DND-41 (cell line): ENCODE measurements at places on chromosomes 7 and 10.

- no peak overlapping the region for H3K27ac ChIP-seq
- no peak overlapping the region for H3K4me3 ChIP-seq
- H3K4me1 ChIP-seq, result no peaks in the 10 kb centered on the region
- H3K36me3 ChIP-seq, result no peaks in the 10 kb centered on the region
- DNase-seq, result no peak
- no peaks in the 10 kb centered on the region for H3K27me3 ChIP-seq
Measured at GRCh38 chr7:1231214-1232102, 1.2 kb upstream of the UNCX start.

DNA sequence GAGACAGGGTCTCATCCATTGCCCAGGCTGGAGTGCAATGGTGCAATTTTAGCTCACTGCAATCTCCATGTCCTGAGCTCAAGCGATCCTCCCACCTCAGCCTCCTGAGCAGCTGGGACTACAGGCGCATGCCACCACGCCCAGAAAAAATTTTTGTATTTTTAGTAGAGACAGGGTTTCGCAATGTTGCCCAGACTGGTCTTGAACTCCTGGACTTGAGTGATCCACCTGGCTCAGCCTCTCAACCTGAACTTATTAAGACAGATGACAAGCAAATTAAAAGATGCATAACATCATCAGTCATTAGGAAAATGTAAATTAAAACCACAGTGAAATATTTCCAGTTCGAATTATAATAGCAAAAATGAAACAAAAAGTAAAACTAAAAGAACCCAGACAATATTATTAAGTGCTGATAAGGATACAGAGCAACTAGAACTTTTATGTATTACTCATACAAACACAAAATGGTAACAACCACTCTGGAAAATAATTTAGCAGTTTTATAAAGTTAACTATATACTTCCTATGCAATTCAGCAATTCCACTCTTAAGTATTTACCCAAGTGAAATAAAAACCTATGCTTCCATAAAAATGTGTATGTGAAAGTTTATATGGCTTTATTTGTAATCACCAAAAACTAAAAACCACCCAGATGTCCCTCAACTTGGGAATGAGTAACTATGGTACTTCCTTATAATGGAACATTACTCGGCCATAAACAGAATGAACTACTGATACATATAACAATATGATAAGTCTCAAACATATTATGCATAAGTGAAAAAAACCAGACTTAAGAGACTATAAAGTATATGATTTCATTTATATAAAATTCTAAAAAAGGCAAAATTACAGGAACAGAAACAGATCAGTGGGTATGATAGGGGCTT, 15.3 kb downstream of the ZFAND4 start:
- no peaks in the 10 kb centered on the region for H3K4me1 ChIP-seq
- H3K27ac ChIP-seq, result no peak overlapping the region
- peaks cover 16% of the 10 kb centered on the region for H3K36me3 ChIP-seq
- no peak overlapping the region for H3K4me3 ChIP-seq

- H3K27me3 ChIP-seq, result no peaks in the 10 kb centered on the region
- no peak for DNase-seq
- H3K4me1 ChIP-seq, result no peaks in the 10 kb centered on the region
- H3K36me3 ChIP-seq, result no peaks in the 10 kb centered on the region
- H3K4me3 ChIP-seq, result no peak overlapping the region
- H3K27ac ChIP-seq, result no peak overlapping the region
Measured at GRCh38 chr10:49243610-49244283, 55.2 kb upstream of the C10orf71 start.

- no peak overlapping the region for H3K4me3 ChIP-seq
- no peak overlapping the region for H3K27ac ChIP-seq
- no peak for DNase-seq
Measured at GRCh38 chr7:86094166-86094669, 549.5 kb upstream of the GRM3 start.

DNA sequence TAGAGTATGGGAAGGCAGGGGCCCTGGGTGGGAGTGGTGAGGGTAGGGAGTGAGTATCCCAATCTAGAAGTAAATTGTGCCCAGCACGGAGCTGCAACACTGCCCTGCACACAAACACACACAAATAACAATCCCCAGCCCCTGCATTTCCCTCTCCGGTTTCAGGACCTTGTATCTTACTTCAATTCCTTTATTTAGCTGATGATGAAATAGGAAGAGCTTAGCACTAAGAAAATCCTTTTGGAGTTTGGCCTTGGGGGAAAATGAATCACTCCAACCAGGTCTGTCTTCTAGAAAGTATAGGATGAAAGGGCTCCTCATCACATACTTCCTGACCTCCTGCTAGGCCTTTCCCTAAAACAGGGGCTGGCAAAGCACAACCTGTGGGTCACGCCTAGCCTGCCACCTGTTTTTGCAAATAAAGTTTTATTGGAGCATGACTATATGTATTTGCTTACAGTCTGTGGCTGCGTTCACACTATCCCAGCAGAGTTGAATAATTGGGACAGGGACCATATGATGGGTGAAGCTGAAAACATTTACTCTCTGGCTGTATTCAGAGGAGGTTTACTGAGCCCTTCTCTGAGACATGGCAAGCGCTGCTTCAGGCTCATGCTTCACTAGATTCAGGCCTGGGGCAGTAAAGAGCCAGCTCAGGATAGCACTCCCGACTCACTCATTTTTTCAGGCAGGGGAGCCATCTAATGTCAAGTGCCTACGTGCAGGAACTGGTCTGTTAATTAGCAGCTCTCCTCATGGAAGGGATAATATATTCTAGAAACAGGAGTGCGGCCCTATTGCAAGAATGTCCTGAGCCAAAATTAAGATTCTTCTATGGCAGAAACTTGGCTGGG, 111.0 kb downstream of the EGFR start:
- no peaks in the 10 kb centered on the region for H3K36me3 ChIP-seq
- no peak overlapping the region for H3K4me3 ChIP-seq
- H3K27ac ChIP-seq, result no peak overlapping the region
- no peak for DNase-seq
- H3K27me3 ChIP-seq, result no peaks in the 10 kb centered on the region

DNA sequence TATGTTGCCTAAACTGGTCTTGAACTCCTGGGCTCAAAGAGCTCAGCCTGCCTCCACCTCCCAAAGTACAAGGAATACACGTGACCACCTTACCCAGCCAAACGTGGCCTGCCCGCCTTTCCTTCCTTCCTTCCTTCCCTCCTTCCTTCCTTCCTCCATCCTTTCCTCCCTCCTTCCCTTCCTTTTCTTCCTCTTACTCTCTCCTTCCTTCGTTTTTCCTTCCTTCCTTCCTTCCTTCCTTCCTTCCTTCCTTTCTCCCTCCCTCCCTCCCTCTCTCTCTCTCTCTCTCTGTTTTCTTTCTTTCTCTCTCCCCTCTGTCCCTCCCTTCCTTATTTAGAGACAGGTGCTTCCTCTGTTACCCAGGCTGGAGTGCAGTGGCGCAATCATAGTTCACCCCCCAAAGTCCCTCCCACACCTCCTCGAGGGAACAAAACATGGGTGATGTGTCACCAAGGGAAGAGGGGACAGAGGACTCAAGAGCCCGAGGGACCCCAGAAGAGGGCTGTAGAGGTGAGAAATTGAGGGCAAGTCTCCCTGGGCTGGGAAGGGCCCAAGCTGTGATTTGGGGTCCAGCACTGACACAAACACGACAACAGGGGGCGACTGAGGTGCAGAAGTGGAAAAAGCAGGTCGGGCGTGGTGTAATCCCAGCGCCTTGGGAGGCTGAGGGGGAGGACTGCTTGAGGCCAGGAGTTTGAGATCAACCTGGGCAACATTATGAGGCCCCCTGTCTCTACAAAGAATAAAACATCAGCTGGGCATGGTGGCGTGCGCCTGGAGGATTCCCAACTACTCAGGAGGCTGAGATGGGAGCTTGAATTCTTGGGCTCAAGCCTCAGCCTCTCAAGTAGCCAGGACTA, 28.1 kb downstream of the EPHB4 start:
- no peak overlapping the region for H3K27ac ChIP-seq
- no peaks in the 10 kb centered on the region for H3K4me1 ChIP-seq
- H3K36me3 ChIP-seq, result no peaks in the 10 kb centered on the region
- H3K4me3 ChIP-seq, result no peak overlapping the region
- peaks cover 1% of the 10 kb centered on the region for H3K27me3 ChIP-seq
- peak; percentile 61 for DNase-seq

GRCh38 chr10:128930515-128930914, 536.5 kb upstream of the MGMT start:
- peaks cover 23% of the 10 kb centered on the region for H3K4me1 ChIP-seq
- no peak overlapping the region for H3K4me3 ChIP-seq
- no peaks in the 10 kb centered on the region for H3K27me3 ChIP-seq
- no peak overlapping the region for H3K27ac ChIP-seq

DNA sequence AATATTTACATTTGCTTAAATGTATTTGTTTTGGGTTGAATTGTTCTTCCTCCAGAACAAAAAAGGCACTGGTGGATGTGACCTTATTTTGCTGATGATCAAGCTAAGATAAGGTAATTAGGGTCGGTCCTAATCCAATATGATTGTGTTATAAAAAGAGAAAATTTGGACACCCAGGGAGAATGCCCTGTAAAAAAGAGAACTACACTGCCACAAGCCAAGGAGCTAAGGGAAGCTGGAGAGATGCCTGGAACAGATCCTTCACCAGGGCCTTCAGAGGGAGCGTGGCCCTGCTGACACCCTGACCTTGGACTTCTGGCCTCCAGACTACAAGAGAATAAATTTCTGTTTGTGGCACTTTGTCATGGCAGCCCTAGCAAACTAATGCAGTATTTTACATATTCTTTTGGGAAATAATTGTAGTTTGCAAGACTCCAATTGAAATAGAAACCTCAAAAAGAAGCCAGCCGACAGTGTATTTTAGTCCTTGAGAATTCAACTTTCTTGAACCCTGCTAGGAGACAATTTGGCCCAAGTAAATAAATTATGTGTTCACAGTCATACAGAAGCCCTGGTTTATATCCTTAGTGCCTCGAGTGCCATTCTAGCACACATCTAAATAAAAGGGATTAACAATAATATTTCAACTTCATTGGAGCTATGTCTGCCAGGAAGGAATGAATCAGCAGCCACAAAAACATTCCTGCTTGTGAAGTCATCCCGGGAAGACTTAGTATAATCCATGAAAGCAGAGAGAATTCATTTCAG, 164.6 kb downstream of the PKD1L1 start:
- no peak overlapping the region for H3K27ac ChIP-seq
- no peak overlapping the region for H3K4me3 ChIP-seq
- no peaks in the 10 kb centered on the region for H3K4me1 ChIP-seq
- DNase-seq, result no peak
- H3K36me3 ChIP-seq, result no peaks in the 10 kb centered on the region

- no peak for DNase-seq
- H3K27me3 ChIP-seq, result no peaks in the 10 kb centered on the region
- H3K36me3 ChIP-seq, result no peaks in the 10 kb centered on the region
- no peaks in the 10 kb centered on the region for H3K4me1 ChIP-seq
- H3K4me3 ChIP-seq, result no peak overlapping the region
Measured at GRCh38 chr7:75756991-75757676, 14.9 kb downstream of the CCL26 start.

- H3K4me1 ChIP-seq, result no peaks in the 10 kb centered on the region
- no peaks in the 10 kb centered on the region for H3K27me3 ChIP-seq
- H3K4me3 ChIP-seq, result no peak overlapping the region
- no peak for DNase-seq
Measured at GRCh38 chr7:84226759-84227158, 32.2 kb upstream of the SEMA3A start.

GRCh38 chr10:54749623-54750022, 51.4 kb downstream of the PCDH15 start:
- H3K27ac ChIP-seq, result no peak overlapping the region
- no peak for DNase-seq
- H3K4me1 ChIP-seq, result no peaks in the 10 kb centered on the region
- H3K4me3 ChIP-seq, result no peak overlapping the region
- H3K27me3 ChIP-seq, result no peaks in the 10 kb centered on the region

DNA sequence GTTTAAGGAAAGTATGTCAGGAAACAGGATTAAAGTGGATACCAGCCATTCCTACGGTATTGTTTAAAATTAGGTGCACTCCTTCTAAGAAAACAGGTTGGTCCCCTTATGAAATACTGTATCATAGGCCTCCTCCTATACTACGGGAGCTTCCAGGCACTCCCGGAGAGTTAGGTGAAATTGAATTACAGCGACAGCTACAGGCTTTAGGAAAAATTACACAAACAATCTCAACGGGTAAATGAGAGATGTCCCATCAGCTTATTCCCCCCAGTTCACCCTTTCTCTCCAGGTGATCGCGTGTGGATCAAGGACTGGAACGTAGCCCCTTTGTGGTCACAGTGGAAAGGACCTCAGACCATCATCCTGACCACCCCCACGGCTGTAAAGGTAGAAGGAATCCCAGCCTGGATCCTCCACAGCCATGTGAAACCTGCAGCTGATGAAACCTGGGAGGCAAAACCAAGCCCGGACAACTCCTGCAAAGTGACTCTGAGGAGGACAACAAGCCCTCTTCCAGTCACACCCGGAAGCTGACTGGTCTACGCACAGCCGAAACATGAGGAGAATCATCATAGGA, 25.1 kb upstream of the GHITM start:
- H3K4me3 ChIP-seq, result no peak overlapping the region
- H3K4me1 ChIP-seq, result no peaks in the 10 kb centered on the region
- H3K27ac ChIP-seq, result no peak overlapping the region
- DNase-seq, result no peak

GRCh38 chr10:26215935-26216584, 514 bp upstream of the GAD2 start:
- peak overlapping the region; percentile 34; the same call in 1 of the 2 replicates for H3K27ac ChIP-seq
- peaks cover 32% of the 10 kb centered on the region for H3K4me1 ChIP-seq
- peak; percentile 82 for DNase-seq
- no peaks in the 10 kb centered on the region for H3K36me3 ChIP-seq

DNA sequence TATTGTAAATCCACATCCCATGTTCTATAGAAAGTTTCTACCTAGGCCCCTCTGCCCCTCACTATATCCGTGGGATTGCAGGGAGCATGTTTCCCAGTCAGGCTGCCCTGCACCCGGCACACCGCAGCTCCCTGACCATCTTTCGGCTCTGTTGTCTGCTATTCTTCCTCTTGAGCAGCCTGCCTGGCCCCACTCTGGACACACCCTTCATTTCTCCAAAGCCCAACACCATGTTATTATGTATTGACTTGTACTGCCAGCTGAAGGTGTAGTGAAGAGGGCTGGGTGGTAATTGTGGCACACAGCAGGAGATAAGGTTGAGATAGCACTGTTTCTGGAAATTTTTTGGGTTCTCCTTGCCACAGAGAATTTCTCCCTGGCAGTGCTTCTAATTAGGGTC, 9.8 kb downstream of the LRMDA start:
- no peaks in the 10 kb centered on the region for H3K4me1 ChIP-seq
- H3K27ac ChIP-seq, result no peak overlapping the region
- H3K36me3 ChIP-seq, result no peaks in the 10 kb centered on the region
- no peak for DNase-seq

DNA sequence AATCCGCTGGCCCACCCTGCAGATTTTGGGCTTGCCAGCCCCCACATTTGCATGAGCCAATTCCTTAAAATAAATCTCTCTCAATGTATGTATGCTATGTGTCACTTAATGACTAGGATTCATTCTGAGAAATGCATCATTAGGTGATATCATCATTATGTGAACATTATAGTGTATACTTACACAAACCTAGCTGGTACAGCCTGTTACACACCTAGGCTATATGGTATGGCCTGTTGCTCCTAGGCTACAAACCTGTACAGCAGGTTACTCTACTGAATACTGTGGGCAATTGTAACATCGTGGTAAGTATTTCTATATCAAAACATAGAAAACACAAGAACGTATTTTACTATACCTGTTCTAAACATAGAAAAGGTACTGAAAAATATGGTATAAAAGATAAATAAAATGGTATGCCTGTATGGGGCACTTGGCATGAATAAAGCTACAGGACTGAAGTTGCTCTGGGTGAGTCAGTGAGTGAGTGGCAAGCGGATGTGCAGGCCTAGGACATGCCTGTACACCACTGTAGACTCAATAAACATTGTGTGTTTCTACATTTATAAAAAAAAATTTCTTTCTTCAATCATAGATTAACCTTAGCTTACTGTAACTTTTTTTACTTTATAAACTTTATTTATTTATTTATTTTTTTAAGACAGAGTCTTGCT, 135.9 kb downstream of the ABCA13 start:
- no peak overlapping the region for H3K4me3 ChIP-seq
- no peaks in the 10 kb centered on the region for H3K4me1 ChIP-seq
- no peak for DNase-seq
- no peaks in the 10 kb centered on the region for H3K27me3 ChIP-seq
